ENCODE measurements at places on chromosomes 7 and 10. TPM values are rescaled to one million over a fixed set of nuclear protein-coding genes. Genes with fewer than 3 reads are reported as not detected.
A peak's percentile ranks its signal among the peaks of the same experiment; 100 is the strongest.

DNA sequence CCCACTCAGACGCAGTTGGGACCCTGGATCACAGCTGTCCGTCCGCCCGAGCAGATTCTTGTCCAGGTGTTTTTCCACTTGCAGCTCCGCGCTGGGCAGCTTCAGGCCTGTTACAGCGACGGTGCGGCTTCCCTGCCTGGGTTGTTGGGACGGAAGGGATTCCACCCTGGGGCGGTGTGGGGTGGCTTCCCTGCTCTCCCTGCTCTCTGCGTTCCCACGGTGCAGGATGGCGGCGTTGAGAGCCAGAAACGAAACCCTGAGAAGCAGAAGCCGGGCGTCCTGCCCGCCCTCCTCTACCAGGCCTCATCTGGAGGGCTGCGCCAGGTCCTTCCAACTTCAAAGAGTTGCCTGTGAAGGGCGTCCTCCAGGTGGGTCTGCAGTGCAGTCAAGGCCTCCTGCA is 194.4 kb downstream of the ADARB2 start:
- H3K4me1 ChIP-seq: no peaks in the 10 kb centered on the region
- H3K27me3 ChIP-seq: no peaks in the 10 kb centered on the region
- DNase-seq: no peak
- H3K4me3 ChIP-seq: no peak overlapping the region

DNA sequence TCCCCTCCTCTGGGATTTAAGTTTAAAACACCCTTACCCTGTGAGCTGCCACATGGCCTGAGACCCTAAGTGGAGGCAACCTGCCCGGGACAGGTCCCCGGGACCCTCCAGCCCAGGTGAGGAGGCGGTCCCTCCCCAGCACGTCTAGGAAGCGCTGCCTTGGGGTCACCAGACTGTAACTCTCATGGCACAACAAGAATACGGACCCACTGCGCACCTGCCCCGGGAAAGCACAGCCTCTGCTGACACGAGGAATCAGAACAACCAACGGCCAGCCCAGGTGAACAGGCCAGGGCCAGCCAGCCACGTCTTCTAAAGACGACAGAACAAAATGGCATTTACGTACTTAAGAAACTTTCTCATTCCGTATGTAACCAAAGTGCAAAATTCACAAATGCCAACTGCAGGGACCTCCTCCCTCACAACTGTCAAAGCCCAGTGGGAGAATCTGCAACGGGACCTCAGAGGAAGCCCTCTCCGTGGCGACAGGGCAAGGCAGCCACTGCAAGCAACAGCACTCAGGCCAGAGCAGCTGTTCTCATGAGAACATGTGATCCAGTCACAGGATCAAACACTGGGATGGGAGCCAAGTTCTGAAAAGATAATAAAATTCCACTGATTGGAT is 208.4 kb downstream of the DIP2C start:
- peaks cover 36% of the 10 kb centered on the region for H3K4me1 ChIP-seq
- DNase-seq: no peak
- no peak overlapping the region for H3K4me3 ChIP-seq
- H3K27me3 ChIP-seq: no peaks in the 10 kb centered on the region

- peaks cover 37% of the 10 kb centered on the region for H3K4me1 ChIP-seq
- no peaks in the 10 kb centered on the region for H3K27me3 ChIP-seq
- DNase-seq: no peak
These were observed at the start of gene LOXL4 for GRCh38 chr10:98267894-98268693. TSS of gene LOXL4 (minus strand) at chr10:98268194. CDS start at chr10:98263019, 5,175 bp downstream.

DNA sequence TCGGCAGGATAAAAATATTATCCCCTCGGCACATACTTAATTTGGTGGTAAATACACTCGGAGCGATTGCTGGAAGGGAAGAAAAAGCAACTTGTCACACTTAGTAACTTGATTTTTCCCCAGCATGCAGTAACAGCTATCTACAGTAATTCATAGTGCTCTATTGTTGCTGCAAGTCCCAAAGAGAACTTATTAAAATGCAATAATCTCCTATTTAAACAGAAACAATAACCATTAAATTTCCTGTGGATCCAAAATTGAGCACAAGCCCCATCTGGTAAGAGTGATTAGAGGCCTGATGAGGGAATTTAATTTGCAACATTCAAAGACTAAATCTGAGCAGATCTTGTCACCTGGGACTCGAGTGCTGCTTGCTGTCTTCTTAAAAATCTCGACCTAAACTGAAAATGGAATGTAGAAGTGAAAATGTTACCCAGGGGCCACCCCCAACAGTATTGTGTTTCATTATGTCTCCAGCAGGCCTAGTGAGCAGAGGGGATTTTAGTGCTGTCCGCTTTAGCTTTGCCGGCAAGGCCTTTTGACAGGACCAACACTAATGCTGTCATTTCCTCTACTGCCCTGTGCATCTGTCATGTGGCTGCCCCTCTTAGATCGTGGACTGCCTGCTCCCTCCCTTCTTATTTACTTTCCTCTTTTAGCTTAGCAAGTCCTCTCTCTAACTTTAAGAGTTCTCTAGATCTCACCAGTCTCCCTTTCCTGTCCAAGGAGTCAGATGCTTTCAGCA is 639.7 kb downstream of the AUTS2 start:
- H3K36me3 ChIP-seq: no peaks in the 10 kb centered on the region
- DNase-seq: no peak
- no peaks in the 10 kb centered on the region for H3K4me1 ChIP-seq
- no peaks in the 10 kb centered on the region for H3K27me3 ChIP-seq

GRCh38 chr7:142776206-142776844 is 5.6 kb downstream of the PRSS2 start:
- DNase-seq: no peak
- H3K4me3 ChIP-seq: no peak overlapping the region
- H3K4me1 ChIP-seq: no peaks in the 10 kb centered on the region
- no peaks in the 10 kb centered on the region for H3K36me3 ChIP-seq

The SBDS gene
- total RNA-seq: 79.8 TPM

DNA sequence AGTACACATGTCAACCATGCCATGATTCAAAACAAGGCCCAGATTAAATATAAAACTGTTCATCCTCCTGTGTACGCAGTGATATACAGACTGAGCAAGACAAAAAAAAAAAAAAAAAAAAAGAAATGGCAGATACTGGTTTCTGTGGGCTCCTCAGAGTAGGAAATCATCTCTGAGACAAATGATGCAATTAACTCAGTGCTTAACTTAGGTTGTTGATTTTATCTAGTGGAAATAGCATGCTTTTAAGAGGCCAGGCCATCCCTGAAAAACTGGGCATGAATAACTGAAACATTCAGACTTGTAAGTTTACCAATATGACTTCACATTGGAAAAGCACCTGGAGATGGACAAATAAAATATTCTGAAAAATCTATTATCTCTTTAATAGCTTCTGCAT is 69.0 kb downstream of the DKK1 start:
- no peak overlapping the region for H3K27ac ChIP-seq
- no peak overlapping the region for H3K4me3 ChIP-seq
- H3K4me1 ChIP-seq: no peaks in the 10 kb centered on the region
- no peaks in the 10 kb centered on the region for H3K27me3 ChIP-seq
- no peaks in the 10 kb centered on the region for H3K36me3 ChIP-seq
- no peak for DNase-seq

GRCh38 chr7:139706837-139707236 is 71.0 kb downstream of the HIPK2 start:
- H3K4me3 ChIP-seq: no peak overlapping the region
- no peak for DNase-seq
- H3K27me3 ChIP-seq: no peaks in the 10 kb centered on the region
- peaks cover 26% of the 10 kb centered on the region for H3K4me1 ChIP-seq

- no peak overlapping the region for H3K27ac ChIP-seq
- DNase-seq: no peak
- H3K4me3 ChIP-seq: no peak overlapping the region
- H3K4me1 ChIP-seq: no peaks in the 10 kb centered on the region
- H3K36me3 ChIP-seq: no peaks in the 10 kb centered on the region
These were observed 82.4 kb upstream of the KCND2 start for GRCh38 chr7:120190566-120190965.

DNA sequence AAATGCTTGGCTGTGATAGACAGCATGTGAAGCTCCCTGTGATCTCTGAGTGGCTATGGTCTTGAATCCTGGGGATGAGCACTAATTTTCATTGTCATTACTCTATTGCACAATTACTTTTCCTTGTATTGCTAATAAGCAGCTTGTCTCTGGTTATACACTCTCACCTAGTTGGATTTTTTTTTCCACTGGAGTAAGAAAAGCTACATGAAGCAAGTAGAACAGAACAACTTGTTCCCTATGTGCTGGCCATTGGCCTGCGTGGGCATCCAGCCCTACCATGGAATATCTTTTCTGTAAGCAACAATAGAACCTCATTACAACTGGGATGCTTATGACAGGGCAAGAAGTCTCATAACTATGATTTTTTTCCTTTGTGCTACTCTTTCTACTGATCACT is 807.4 kb downstream of the TNS3 start:
- no peaks in the 10 kb centered on the region for H3K27me3 ChIP-seq
- no peak overlapping the region for H3K4me3 ChIP-seq
- H3K27ac ChIP-seq: no peak overlapping the region
- DNase-seq: no peak
- no peaks in the 10 kb centered on the region for H3K36me3 ChIP-seq

DNA sequence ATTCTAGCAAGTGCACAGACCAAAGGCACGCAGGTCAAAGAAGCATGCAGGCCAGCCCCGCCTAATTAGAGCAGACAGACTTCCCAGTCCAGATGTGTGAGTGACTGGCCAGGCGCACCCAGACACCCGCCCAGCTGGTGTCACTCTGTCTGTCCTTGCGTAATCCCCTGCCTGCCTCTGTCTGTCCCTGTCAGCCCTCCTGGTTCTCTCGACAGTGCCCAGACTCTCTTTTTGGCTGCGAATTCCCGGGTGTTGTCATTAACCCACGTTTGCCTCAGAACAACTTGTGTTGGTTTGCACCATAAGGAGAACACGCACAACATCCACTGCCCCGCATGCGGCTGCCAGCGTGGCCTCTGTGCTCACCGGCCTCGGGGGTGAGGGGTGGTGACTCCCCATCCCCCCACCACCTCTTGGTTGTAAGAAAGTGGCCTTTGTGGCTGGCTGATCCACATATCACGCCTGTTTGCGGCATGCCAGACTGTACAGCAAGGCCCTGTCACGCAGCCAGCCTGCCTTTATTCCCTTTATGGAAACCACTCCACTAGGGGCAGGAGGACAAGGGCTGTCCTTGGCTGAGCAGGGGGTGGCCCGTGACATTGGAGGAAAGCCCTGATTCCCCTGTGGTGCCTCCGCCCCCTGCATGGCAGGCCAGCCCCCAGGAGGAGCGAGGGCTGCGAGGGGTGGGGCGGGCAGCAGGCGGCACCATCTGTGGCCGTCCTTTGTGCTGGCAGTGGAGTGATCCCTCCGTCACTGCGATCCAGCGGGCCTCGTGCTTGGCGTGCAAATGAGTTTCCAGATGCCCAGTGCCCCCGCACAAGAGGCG is 72.8 kb upstream of the PPIF start:
- H3K4me3 ChIP-seq: no peak overlapping the region
- DNase-seq: no peak
- H3K36me3 ChIP-seq: no peaks in the 10 kb centered on the region
- H3K27ac ChIP-seq: peak overlapping the region; percentile 83
- peaks cover 66% of the 10 kb centered on the region for H3K4me1 ChIP-seq

- H3K4me3 ChIP-seq: no peak overlapping the region
- H3K27me3 ChIP-seq: no peaks in the 10 kb centered on the region
- no peak overlapping the region for H3K27ac ChIP-seq
- H3K36me3 ChIP-seq: no peaks in the 10 kb centered on the region
These were observed 8.1 kb upstream of the ADAP1 start for GRCh38 chr7:962401-963081.

DNA sequence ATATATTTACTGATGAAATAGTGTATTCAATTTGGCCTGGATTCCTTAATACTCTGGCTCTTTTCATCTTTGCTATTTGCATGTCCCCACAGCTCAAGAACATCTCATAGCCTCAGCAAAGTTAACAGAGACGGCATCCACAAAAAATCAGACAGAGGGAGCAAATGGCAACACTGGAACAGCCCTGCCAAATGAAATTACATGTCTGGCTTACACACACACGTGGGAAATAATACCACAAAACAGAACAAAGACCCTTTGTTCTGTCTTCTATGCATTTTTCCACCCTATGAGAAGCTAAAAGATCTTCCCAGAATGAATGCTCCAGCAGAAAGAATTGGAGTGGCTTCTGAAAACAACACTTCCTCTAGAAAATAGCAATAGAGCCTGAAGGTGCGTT is 139.5 kb downstream of the ALOX5 start:
- no peaks in the 10 kb centered on the region for H3K27me3 ChIP-seq
- H3K4me3 ChIP-seq: no peak overlapping the region
- peaks cover 21% of the 10 kb centered on the region for H3K4me1 ChIP-seq

The ACBD5 gene
- total RNA-seq: 12.3 TPM

GRCh38 chr7:97480772-97481390 is 251.0 kb upstream of the TAC1 start:
- H3K4me1 ChIP-seq: no peaks in the 10 kb centered on the region
- no peak overlapping the region for H3K27ac ChIP-seq
- no peak overlapping the region for H3K4me3 ChIP-seq
- H3K27me3 ChIP-seq: no peaks in the 10 kb centered on the region
- DNase-seq: no peak
- no peaks in the 10 kb centered on the region for H3K36me3 ChIP-seq

- no peak for DNase-seq
- H3K36me3 ChIP-seq: no peaks in the 10 kb centered on the region
- no peak overlapping the region for H3K27ac ChIP-seq
- H3K4me1 ChIP-seq: no peaks in the 10 kb centered on the region
These were observed 33.6 kb downstream of the GSAP start for GRCh38 chr7:77382532-77382931.

GRCh38 chr10:75538765-75539164 is 107.3 kb downstream of the LRMDA start:
- no peak overlapping the region for H3K27ac ChIP-seq
- H3K4me1 ChIP-seq: peaks cover 9% of the 10 kb centered on the region
- no peaks in the 10 kb centered on the region for H3K36me3 ChIP-seq
- no peak for DNase-seq
- no peaks in the 10 kb centered on the region for H3K27me3 ChIP-seq

DNA sequence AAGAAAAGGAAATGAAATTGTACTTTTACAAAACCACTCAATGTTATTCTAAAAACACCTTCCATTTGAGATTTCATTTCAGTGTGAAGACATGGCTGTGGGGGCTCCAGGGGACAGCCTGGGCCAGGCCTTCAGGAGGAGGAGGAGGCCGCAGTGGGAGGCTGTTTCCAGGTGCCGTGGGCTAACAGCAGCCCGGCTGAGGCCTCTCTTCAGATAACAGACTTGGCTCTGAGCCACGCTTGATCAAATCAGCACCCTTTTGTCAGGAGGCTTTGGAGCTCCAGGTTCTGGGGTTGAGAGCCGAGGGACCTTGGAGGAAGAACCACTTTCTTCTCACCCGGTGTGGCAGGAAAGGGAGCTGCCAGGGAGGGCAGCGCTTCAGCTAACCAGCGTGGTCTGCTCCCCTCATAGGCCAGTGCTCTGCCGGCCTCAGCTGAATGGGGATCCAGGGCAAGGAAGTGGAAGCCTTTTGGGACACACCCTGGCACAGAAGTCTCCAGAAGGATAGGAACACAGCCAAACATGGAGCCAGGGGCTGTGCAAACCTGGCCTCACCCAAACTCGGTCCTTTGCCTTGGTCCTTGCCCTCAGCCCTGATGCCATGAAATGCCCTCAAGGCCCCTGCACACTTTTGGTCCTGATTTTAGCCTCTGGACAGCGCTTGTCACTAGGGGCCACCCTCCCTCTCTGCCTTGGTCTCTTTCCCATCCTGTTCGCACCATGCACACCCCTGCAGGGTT is 23.5 kb upstream of the CHST15 start:
- H3K27me3 ChIP-seq: no peaks in the 10 kb centered on the region
- H3K4me3 ChIP-seq: no peak overlapping the region
- no peak for DNase-seq
- H3K36me3 ChIP-seq: no peaks in the 10 kb centered on the region
- H3K27ac ChIP-seq: no peak overlapping the region

Measured in vagina (tissue), 2 donors.